ENCODE measurements at places on chromosomes 2 and 18.

GRCh38 chr2:34126279-34126678 is 527.2 kb upstream of the FAM98A start:
- no peak for DNase-seq

DNA sequence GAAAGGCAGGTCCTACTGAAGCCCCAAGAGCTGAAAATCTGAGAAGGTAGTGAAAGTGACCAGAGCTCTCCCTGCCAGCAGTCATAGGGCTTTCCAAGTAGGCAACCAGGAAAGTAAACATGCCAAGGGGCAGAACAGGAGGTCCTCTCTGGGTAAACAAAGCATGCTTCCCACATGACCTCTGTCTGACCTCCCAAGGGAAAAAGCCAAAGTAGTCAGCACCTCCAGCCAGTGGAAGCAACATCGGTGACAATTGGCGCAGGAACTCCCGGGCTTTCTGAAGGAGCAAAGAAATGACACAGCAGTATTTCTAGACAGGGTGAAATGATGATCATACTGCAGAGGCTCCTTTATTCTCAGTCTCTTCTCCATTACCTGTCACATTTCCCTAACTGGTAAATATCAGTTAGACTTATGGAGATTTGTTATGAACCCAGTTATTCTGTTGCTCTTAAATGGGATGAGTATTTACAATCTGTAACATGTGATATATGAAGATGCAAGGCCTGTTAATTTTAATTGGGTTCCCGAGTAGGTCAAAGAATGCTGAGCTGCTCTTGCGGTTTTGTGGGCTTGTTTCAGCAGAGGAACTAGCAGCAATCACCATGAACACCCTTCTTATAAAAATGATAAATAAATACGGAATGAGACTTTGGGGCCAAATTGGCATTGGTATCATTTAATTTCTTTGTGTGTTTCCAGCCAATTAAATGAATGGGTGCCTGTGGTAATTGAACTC is 321.0 kb downstream of the RND3 start:
- DNase-seq, result no peak

DNA sequence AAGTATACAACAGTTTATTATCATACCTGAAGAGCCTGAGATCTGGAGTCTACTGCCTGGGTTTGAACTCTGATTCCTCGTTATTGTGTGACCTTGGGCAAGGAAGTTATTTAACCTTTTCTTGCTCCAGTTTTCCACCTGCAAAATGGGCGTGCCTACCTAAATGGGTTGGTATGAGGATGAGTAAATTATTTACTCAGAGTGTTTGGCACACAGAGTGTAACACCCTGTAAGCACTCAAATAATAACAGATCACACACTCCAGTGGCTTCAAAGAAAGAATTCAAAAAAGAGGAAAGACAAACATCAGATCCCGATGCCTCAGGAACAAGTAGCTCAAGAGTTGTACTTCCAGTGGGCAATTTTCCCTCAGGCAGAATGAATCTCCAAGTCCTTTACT is 2.4 kb downstream of the SRD5A2 start:
- no peak for DNase-seq

DNA sequence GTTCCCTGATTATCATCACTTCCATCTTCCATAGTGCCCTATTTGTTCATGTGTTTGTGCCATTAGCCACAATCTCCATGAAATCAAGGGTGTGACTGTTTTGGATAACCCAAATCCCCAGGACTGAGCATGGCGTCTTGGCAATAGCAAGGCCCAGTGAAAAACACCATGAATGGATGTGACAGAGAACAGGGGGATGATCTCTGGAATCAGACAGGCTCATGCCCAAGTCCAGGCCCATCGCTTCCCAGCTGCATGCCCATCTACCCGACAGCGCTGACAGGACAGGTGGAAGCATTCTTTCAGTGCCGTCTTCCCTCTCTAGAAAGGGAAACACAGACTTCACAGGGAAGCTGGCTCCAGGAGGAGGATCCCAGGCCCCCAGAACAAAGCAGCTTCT is 50.0 kb downstream of the HDLBP start:
- no peak for DNase-seq

- no peak for DNase-seq
Measured at GRCh38 chr2:30465171-30465545, 18.1 kb downstream of the LCLAT1 start.

DNA sequence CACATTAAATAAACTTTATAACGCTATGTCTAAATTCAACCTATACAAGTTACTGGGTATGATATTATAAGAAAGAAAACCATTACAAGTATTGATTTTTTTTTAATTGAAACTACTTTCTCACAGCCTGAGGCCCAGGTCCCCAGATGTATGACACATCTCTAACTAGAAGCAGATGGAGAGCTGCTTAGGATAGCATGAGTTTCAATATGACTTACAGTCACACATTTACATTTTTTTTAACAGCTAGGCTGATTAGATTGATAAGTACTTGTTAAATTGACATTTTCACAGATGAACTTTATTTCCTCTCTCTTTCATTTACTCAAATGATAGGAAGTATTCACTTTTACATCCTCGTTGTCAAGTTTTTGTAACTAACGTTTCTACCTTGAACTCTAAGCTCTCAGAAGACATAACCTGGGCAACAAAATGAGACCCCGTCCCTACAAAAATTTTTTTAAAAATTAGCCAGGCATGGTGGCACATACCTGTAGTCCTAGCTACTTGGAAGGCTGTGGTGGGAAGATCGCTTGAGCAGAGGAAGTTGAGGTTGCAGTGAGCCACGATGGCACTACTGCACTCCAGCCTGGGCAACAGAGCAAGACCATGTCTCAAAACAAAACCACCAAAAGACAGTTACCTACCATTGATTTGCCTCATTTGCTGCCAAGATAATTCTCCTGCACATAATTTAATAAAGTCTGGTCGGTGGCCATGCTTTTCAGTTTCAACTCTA is 52.4 kb downstream of the STK39 start:
- no peak for DNase-seq

DNA sequence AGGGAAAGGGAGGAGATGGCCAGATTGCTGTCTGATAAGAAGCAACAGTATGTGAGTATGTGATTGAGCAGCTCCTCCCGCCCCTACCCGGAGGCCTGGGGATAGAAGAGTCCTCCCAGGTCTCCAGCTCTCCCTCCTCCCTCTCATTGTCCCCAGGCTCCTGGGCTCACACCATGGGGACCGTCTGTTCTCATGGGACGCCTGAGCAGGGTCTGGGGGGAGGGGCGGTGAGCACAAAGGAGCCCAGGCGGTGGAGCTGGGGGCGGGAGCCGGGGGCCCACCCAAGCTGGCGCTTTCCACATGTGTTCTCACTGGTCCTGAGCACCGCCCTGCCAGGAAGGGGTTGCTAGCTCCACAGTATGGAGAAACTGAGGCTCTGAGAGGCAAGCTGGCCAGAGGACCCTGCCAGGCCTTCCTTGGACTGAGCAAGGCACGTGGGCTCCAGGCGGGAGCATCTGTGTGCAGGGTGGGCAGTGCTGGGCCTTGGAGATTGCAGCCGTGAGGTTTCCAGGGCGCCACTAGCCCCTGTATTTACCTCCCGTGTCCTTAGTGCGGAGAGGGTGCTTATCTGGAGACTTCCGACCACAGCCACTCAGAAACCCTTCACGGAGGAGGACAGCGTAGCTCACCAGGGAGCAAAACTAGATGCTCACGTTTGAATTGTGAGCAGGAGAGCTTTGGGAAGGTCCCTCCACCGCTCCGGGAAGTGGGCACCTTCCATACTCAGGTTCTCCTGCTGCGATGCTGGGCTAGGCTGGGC is 37.4 kb downstream of the PDIA6 start:
- DNase-seq, result no peak
